ENCODE measurements at places on chromosomes 7 and 10.

DNA sequence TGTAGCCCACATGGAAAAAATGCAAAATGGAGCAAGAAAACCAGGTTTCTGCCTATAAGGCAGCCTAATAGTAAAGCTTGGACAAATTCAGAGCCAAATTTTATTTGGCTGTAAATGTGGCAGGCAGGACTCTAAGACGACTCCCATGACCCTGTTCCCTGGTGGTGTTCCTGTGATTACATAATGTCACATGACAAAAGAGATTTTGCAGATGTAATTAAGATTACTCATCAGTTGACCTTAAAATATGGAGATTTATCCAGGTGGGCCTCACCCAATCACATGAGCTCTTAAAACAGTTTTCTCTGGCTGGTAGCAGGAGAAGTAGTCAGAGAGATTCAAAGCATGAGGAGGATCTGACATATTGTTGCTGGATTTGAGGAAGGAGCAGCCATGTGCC, 303.1 kb upstream of the IMMP2L start:
- no peak for DNase-seq
- peaks cover 59% of the 10 kb centered on the region for H3K36me3 ChIP-seq
- H3K27ac ChIP-seq = no peak overlapping the region
- H3K4me1 ChIP-seq = peaks cover 2% of the 10 kb centered on the region

GRCh38 chr7:101707587-101707986, 78.5 kb upstream of the MYL10 start:
- no peak overlapping the region for H3K4me3 ChIP-seq
- no peaks in the 10 kb centered on the region for H3K36me3 ChIP-seq
- no peak for DNase-seq
- no peaks in the 10 kb centered on the region for H3K4me1 ChIP-seq
- H3K27me3 ChIP-seq = peaks cover 16% of the 10 kb centered on the region
- no peak overlapping the region for H3K27ac ChIP-seq

GRCh38 chr7:135368416-135369186, 135.0 kb downstream of the STRA8 start:
- H3K27ac ChIP-seq = no peak overlapping the region
- H3K27me3 ChIP-seq = no peaks in the 10 kb centered on the region
- no peak overlapping the region for H3K4me3 ChIP-seq
- no peaks in the 10 kb centered on the region for H3K4me1 ChIP-seq
- no peak for DNase-seq
- H3K36me3 ChIP-seq = no peaks in the 10 kb centered on the region

DNA sequence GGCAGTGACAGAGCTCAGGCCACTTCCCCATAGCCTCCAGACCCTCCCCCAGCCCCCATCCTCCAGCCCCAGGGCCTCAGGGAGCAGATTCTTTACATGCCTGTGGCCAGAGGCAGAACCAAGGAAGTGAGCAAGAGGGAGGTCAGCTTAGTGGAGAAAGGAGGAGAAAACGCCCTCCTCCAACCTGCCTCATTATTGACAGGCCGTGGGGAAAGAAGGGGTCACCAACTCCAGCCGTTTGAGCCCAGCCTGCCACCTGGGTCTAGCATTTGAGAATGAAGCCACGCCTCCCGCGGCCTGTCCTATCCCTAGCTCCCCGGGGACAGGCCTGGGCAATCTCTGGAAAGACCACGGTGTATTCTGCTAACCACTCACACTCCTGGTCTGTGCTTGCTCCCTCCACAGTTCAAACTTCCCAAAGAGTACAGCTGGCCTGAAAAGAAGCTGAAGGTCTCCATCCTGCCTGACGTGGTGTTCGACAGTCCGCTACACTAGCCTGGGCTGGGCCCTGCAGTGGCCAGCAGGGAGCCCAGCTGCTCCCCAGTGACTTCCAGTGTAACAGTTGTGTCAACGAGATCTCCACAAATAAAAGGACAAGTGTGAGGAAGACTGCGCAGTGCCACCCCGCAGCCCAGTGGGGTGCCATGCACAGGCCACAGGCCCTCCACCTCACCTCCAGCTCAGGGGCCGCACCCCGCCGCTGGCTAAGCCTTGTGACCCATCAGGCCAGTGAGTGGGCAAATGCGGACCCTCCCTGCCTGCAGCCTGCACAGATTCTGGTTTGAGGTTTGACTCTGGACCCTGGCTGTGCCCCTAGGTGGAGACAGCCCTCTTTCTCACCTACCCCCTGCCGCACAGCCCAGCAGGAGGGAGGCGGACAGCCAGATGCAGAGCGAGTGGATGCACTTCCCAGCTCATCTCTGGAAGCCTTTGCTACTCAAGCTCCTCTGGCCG, 14.3 kb upstream of the TRIM8 start:
- peaks cover 12% of the 10 kb centered on the region for H3K36me3 ChIP-seq
- H3K27me3 ChIP-seq = no peaks in the 10 kb centered on the region
- peak overlapping the region; percentile 76 for H3K27ac ChIP-seq
- no peak overlapping the region for H3K4me3 ChIP-seq
- peaks cover 86% of the 10 kb centered on the region for H3K4me1 ChIP-seq

DNA sequence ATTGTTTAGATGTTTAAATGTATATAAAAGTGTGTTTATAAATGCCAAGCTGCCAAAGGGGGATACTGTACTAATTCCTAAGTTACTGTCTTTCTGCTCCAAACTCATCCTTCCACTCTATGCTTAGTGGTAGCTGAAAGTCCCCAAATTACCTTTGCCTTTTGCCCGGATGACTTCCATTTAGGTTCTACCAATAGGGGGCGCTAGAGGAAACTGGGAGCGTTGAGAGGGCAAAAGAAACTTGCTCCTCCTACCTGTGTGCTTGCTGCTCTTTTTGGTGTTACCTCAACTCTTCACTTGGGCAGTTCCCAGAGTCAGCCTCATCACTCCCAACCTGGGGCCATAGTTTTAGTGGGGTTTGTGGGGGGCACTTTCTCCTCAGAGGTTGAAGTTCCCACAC, 5.9 kb upstream of the OR2A25 start:
- H3K27me3 ChIP-seq = no peaks in the 10 kb centered on the region
- H3K36me3 ChIP-seq = no peaks in the 10 kb centered on the region
- DNase-seq = no peak
- H3K27ac ChIP-seq = no peak overlapping the region

- DNase-seq = no peak
- H3K27ac ChIP-seq = no peak overlapping the region
- no peaks in the 10 kb centered on the region for H3K4me1 ChIP-seq
- H3K36me3 ChIP-seq = no peaks in the 10 kb centered on the region
- no peaks in the 10 kb centered on the region for H3K27me3 ChIP-seq
Measured at GRCh38 chr10:43683451-43684291, 35.0 kb upstream of the ZNF32 start.

GRCh38 chr10:80492848-80493521, 38.9 kb downstream of the TSPAN14 start:
- H3K36me3 ChIP-seq = no peaks in the 10 kb centered on the region
- H3K27me3 ChIP-seq = no peaks in the 10 kb centered on the region
- H3K4me1 ChIP-seq = peaks cover 100% of the 10 kb centered on the region
- peak overlapping the region; percentile 90 for H3K27ac ChIP-seq
- no peak overlapping the region for H3K4me3 ChIP-seq

DNA sequence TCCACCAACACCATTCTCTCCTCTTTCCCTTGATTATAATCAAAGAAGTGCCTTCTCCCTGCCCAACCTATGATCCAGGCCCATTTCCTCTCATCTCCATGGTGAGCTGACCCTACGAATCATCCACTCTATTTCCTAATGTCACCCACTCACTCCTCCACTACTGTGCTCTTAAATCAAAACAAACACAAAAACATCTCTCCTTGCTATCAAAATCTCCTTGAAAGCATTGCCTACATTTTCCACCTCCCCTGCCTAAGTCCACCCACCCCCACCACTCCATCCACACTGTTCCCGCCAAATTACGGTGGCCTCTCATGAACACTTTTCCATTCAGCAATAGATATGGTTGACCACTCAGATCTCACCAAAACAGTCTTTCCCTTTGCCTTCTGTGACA, 5.3 kb downstream of the DYDC1 start:
- H3K36me3 ChIP-seq = no peaks in the 10 kb centered on the region
- no peak for DNase-seq
- peaks cover 23% of the 10 kb centered on the region for H3K27me3 ChIP-seq

GRCh38 chr10:78199005-78199725, 165.5 kb downstream of the RPS24 start:
- DNase-seq = no peak
- peaks cover 3% of the 10 kb centered on the region for H3K4me1 ChIP-seq
- no peak overlapping the region for H3K4me3 ChIP-seq

DNA sequence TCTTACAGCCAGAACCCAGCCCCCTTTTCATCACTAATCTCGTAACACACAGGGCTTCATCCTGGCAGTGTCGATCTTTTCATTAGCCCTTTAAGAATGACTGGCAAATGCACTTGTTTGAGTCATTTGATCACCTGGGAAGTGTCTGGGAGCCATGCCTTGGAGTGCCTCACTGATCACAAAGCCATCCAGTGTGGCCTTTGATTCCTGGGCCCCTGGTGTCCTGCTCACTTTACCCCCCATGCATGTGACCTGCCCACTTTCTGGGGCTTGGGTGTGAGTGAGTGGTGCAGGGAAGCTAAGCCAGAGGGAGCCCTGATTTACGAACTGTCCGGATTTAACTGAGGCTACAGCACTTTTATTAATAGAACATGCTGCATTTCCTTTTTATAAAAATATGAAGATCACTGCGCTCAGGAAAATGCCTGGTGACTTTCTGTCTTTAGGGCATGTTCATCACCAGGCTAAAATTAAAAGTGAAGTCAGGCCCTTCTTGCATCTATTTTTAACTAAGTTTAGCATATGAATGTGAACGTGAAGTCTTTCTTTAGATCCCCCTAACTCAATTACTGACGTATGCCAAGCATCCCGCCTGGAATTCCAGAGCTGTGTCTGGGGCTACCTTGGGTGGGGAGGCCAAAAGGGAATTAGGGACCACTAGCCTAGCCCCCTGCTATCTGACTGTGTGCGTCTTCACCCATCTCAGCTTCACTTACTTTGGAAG, 23.6 kb downstream of the RBM20 start:
- no peak overlapping the region for H3K4me3 ChIP-seq
- no peak overlapping the region for H3K27ac ChIP-seq
- H3K27me3 ChIP-seq = peaks cover 41% of the 10 kb centered on the region
- H3K36me3 ChIP-seq = no peaks in the 10 kb centered on the region
- no peak for DNase-seq

DNA sequence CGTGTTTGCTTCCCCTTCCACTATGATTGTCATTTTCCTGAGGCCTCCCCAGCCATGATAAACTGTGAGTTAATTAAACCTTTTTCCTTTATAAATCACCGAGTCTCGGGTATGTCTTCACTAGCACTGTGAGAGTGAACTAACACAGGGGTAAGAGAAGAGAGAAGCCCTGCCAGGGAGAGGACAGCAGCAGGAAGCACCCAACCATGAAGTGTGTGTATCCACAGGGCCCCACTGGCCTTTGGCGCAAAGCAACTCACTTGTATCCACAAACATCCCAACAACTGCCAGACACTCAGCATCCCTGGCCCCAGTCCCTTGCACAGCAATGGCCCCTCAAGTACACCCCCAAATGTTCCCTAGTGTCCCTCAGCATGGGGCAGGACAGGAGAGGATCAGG, 115.1 kb downstream of the MAD1L1 start:
- H3K4me1 ChIP-seq = no peaks in the 10 kb centered on the region
- no peaks in the 10 kb centered on the region for H3K27me3 ChIP-seq
- no peak overlapping the region for H3K4me3 ChIP-seq
- H3K27ac ChIP-seq = no peak overlapping the region
- no peak for DNase-seq
- no peaks in the 10 kb centered on the region for H3K36me3 ChIP-seq

- no peak overlapping the region for H3K4me3 ChIP-seq
- H3K27me3 ChIP-seq = no peaks in the 10 kb centered on the region
- no peak overlapping the region for H3K27ac ChIP-seq
- H3K36me3 ChIP-seq = no peaks in the 10 kb centered on the region
- no peak for DNase-seq
Measured at GRCh38 chr10:5895804-5896203, 5.8 kb downstream of the FBH1 start.

DNA sequence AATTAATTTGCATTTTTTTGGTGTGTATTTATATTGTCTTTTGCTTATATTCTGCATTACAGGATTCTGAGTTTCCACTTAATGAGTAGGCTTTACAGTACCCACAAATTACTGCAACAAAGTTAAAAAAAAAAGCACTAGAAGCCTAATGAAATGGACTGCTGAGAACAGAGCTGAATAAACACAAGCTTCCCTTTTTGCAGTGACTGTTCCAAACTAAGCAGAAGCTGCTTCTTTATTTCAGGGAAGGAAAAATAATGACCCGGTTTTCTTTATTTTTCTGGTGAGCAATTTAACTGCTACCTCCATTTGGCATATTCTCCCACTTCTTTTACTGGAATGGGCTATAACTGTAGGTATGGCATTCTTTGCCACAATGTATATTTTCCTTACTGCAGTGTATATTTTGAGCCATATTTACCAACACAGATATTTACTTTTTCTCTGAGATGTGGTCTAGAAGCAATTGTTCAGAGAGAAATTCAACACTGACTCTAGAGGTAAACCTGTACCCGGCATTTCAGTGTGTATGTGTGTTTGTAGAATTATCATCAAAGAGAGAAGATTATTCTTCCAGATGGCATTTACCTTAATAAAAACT, 56.9 kb downstream of the HDAC9 start:
- no peak overlapping the region for H3K27ac ChIP-seq
- H3K4me3 ChIP-seq = no peak overlapping the region
- H3K4me1 ChIP-seq = peaks cover 9% of the 10 kb centered on the region
- no peaks in the 10 kb centered on the region for H3K27me3 ChIP-seq
- no peaks in the 10 kb centered on the region for H3K36me3 ChIP-seq

DNA sequence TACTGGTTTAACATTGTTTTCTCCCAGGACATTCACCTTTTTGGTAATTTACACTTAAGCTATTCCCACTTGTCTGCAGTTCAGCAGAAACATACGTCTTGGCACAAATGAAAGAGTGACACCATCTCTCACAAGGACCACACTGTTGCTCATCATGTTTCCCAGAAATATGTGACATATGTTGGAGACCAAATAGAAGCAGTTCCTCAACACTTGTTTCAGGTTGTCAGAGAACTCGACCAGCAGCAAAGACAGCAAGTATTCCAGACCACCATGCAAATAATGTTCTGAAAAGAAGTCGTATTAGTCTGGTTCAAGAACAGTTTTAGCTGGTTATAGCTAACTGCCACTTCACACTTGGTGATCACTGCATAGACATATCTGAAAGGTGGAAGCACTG, 81.3 kb upstream of the KLF6 start:
- no peaks in the 10 kb centered on the region for H3K36me3 ChIP-seq
- DNase-seq = no peak
- H3K4me1 ChIP-seq = peaks cover 9% of the 10 kb centered on the region
- H3K27ac ChIP-seq = no peak overlapping the region
